ENCODE measurements at places on chromosomes 11 and 22.

DNA sequence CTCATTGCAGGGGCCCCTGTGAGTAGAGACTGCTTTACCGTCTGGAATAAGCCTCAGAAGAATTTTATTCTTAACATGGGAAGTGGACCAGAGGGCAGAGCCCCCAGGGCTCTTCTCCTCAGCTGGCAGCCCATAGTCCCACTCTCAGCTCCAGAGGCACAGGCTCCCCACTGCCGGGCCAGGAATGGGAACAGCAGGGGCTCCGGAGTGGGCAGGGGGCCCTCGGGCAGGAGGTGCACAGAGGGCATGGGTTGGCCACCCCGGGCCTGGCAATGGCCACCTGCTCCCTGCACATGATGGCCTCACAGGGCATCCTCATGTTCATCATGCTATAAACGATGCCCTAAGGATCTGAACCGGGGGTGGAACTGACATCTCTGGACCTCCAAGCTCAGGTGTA, 1469.7 kb downstream of the BRD1 start:
- DNase-seq, result no peak

DNA sequence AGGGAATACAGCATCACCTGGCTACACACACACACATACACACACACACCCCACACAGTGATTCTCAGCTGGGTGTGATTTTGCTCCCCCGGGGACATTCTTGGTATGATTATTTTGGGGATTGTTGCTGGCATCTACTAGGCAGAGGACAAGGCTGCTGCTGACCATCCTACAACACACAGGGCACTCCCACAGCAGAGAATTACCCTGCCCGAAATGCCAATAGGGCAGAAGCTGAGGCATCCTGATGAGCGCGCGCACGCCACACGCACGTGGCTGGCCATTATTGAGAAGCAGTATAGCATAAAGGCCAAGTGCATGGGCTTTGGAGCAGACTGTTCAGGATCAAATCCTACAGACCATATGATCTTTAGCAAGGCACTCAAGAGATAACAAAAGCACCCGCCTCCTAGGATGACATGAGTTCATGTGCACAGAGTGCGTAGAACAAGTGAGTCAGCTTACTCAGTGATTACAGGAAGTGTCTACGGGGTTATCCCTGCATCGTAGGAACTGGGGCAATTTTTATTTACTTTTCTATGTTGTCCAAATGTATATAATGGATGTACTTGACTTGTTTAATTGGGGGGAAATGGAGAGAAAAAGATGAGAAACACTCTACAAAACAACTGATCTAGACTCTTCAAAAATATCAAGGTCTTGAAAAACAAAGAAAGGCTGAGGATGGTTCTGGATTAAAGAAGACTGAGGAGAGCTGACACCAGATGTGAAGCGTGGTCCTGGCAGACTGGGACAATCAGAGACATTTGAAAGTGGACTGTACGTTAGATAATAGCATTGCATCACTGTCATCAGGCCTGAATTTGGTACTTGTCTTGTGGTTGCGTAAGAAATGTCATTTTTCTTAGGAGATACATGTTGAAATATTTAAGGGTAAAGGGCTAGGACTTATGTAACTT, 7.2 kb upstream of the EHD1 start:
- no peak for DNase-seq

DNA sequence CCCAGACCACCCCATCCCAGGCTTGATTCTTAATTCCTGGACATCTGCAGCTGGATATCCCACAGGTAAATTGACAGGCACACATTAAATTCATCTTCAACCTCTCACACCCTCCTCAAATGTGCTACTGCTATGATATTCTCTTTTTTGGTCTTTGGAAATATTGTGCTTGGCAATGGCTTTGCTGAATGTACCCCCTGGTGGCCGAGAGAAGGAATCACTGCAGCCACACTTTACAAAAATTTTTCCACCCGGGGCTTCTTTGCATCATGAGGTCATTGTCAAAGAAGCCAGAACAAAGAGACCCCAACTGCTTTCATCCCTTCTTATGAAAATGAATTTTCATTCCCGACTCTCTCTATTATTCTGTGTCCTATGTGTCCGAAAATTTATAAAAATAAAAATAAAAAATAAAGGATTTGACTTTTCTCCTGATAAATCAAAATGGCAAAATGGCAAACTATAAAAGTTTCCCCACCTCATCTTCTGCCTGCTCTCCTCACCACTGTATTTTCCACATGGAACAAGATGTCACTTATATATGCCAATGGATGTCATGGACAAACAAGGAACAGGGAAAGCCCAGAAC, 15.0 kb upstream of the CYB5R2 start:
- no peak for DNase-seq

GRCh38 chr22:50486561-50487289, at the start of gene MIOX:
Gene MIOX, plus strand, starts transcription at chr22:50486859. Its CDS starts 39 bp downstream, at chr22:50486898.
- no peak for DNase-seq

DNA sequence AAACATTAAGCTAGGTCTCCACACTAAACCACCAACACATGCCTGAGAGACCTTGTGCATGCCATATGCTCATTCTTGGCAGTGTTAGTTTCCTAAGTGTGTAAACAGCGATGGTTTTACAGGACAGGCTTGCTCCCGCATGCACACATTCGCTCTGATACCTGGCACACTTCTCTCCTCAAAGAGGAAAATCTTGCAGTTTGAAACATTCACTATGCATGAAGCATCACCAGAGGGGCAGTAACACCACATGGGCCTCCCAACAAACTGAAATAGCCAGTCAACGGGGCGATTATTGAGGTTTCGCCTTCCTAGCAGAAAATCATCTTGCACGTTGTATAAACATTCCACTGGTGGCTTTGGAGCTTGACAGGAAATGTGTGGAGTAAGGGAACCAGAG, 52.6 kb downstream of the ABTB2 start:
- DNase-seq, result no peak

DNA sequence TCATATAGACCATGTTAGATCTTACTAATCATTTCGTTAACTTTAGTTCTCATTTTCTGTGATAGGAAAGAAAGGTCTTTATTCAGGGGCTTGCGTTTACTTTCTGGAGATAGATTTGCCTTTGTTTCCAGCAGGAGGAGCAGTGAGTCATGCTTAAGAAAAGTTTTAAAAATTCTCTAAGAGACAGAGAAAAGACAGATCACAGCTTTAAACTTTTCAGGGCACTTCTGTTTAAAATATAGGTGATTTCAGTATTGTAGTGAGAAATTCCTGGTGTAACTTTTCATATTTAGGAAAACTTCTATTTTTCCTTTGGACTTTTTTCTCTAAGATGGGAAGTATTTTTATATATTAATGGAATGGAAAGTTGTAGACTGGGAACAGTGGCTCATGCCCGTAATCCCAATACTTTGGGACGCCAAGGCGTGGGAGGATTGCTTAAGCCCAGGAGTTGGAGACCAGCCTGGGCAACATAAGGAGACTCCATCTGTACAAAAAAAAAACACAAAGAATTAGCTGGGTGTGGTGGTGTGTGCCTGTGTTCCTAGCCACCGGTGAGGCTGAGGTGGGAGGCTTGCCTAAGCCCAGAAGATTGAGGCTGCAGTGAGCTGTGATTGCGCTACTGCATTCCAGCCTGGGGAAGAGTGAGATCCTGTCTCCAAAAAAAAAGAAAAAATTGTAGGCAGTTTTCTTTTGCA, 60.3 kb downstream of the ATXN10 start:
- DNase-seq, result no peak

DNA sequence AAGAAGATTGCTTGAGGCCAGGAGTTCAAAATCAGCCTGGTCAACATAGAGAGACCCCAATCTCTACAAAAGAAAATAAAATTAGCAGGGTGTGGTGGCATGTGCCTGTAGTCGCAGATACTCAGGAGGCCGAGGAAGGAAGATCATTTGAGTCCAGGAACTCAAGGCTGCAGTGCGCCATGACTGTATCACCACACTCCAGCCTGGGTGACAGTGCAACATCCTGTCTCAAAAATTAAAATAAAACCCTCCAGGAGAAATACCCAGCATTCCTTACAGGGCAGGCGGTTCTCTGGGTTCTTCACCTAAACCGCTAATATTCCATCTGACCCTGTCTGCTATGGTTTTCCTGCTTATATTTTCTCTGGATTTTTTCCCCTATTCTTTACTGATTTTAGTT, 13.5 kb downstream of the TCF20 start:
- no peak for DNase-seq

- DNase-seq, result no peak
Measured at GRCh38 chr22:32909581-32910428, 108.3 kb downstream of the TIMP3 start.

GRCh38 chr11:111731821-111732220, 34.4 kb downstream of the PPP2R1B start:
- no peak for DNase-seq

GRCh38 chr11:69510471-69511357, 29.3 kb downstream of the LINC01488 start:
- DNase-seq, result no peak

DNA sequence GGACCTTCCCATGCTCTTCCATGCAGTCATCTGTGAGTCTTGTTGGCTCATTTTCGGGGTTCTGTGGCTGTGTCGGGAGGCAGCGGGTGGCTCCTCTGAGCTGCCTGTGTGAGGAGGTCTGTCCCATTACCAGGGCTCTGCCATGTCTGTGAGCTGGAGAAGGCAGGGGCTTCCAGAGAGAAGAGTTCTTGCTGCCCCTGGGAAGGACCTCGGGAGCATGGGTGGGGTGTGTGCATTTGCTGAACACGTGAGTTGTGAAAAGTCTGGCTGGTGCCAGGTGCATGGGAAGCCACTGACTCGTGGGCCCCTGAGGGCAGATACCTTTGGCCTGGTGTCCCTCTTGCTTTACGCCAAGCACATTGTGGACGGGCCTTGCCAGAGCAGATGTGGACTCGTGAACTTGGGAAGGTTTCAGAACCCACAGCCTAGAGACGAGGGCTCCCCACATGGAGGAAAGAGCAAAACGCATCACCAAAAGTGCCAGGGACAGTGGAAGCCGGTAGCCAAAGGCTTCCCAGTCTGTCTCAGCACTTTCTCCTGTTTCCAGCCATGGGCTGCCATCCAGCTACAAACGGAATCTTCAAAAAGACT, 1324.5 kb downstream of the BRD1 start:
- no peak for DNase-seq

DNA sequence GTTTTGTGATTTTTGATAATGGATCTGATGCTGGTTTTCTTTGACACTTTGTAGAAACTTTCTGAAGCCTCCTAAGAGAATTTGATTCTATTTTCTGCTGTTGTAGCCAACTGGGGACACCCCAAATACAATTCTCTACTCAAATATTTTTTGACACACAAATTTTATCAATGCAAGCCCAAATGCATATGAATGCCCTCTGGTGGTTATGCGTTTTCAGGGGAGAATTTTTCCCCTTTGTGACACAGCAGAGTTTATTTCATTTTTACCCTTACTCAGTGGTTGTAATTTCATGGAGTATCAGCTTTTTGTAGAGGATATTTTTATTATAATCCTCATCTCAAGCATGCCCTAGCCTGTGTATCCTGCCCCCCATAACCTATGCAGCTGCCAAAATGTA, 44.7 kb upstream of the MTMR2 start:
- DNase-seq, result no peak

GRCh38 chr11:68498903-68499883, 38.6 kb downstream of the PPP6R3 start:
- DNase-seq, result no peak

DNA sequence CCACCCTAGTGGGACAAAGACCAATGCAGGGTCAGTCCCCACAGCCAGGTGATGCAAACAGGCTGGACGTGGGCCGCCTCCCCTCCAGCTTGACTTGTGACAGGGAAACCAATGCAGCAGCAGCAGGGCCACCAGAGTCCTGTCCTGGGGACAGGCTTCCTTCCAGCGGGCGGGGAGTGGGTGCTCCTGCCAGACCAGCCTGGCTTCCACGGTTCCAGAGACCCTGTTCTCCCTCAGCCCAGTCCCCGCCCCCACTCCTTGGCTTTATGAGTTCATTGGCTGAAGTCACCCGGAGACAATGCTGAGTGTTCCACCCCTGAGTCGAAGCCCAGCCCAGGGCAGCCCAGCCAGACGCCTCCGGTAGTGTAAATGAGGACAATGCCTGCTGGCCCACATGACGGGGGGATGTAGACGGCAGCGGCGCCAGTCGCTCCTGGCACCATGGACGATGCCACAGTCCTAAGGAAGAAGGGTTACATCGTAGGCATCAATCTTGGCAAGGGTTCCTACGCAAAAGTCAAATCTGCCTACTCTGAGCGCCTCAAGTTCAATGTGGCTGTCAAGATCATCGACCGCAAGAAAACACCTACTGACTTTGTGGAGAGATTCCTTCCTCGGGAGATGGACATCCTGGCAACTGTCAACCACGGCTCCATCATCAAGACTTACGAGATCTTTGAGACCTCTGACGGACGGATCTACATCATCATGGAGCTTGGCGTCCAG, at the start of gene TSSK2:
TSS of gene TSSK2 (plus strand) at position 350 of the 726 bp plus-strand sequence. CDS start at position 442, 92 bp downstream.
- DNase-seq, result no peak

DNA sequence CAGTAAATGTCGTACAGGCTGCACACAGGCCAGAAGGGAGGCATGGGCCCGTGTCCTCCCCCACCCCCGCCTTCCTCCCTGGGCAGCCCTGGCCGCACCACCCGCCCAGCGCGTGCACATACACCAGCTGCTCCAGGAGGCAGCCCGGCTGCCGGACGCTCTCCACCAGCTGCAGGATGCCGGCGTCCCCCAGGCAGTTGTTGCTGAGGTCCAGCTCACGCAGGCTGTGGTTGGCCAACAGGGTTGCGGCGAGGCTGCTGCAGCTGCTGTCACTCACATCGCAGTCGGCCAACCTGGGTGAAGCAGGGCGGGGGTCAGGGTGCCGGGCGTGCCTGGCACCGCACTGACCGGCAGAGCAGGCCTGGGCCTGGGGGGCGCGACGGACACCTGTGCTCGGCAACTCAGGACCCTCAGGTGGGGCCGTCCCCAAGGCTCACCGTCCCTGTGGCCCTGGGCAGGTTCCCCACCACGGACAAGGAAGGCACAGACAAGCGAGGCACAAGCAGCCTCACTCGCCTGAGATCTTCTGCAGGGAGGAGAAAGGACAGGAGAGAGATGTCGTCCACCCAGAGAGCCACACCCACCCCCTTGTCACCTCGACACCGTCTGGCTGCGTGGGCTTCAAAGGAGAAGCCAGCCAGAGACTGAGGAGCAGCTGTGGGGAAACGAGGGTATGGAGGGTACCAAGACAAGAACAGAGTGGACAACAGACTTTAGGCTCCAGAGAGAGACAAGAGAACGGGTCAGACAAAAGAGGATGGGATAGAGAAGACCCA, 12.1 kb downstream of the RNH1 start:
- no peak for DNase-seq

- DNase-seq, result no peak
Measured at GRCh38 chr11:46012185-46012584, 89.7 kb downstream of the LARGE2 start.

GRCh38 chr11:84300092-84300491, 1013.9 kb upstream of the CCDC90B start:
- DNase-seq, result no peak

- DNase-seq, result peak; percentile 85
Measured at GRCh38 chr22:45268958-45269844, 15.5 kb upstream of the UPK3A start.

DNA sequence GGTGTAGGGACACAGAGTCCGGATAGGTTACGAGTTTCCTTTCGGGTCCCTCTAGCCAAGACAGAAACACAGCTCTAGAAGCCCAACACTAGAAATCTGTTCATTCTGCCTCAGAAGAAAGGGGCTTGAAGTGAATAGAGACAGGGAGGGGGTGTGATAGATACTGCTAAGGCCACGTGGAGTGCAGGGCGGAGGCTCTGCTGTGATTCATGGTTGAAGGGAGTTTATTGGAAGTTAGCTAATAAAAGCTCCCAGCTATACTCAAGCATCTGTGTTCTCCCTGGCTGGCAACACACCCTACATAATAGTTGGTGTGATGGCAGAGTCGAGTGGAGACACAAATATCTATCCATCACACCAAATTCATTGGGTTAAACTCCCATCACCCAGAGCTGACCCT, 337.4 kb downstream of the CADM1 start:
- no peak for DNase-seq

- DNase-seq, result no peak
Measured at GRCh38 chr11:77479746-77480352, 6.0 kb upstream of the PAK1 start.
